GM06990 (cell line): ENCODE measurements at places on chromosomes 4 and X.

DNA sequence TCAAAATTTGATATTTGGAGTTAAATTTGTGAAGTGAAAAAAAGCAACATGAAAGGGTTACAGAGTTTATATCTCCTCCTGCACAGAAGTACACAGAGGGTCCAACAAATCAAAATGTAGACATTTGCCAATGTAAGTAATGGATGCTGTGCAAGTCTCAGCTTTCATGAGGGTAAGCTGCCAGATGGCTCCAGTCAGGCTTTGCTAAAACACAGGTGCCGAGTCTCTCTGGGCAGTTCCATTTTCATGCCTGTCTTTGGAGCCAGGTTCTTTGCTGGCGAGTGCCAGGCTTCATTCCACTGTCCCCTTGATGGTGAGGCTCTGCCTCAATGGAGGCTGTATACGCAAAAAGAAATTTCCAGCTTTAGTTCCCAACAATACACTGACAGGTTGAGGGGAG lies 27.9 kb downstream of the SLC4A4 start:
- no peak for DNase-seq

DNA sequence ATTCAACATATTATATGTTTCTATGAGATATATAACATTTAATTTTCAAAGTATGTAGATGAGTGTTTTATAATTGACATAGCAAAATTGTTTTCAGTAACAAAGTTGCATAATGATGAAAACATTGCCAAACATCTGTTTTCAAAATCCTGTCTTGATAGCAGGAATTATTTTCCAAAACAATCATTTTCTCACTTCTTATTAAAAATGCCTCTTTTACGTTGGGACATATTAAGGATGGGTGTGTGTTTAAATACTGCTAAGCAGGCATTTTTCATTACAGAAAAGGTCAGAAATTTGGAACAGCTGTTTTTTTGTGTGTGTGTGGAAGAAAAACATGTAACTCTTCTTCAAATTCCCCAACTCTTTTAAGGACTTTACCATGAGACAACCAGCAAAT lies 452.0 kb downstream of the SPRY1 start:
- no peak for DNase-seq

DNA sequence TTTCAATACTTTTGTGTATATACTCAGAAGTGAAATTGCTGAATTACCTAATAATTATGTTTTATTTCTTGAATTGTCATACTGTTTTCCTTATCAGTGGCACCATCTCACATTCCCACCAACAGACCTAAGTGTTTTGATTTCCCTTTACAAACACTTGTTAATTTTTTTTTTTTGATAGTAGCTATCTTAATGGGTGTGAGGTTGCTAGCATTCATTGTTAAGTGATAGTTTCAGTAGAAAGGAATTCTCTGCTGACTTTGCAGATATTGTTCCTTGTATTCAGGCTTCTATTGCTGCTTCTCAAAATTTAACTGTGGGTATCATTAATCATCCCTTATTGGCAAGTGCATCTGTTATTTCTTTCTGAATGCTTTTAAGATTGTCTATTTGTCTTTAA lies 927.5 kb upstream of the SLIT2 start:
- no peak for DNase-seq

GRCh38 chr4:127118681-127119080 lies 514.1 kb upstream of the INTU start:
- no peak for DNase-seq

- no peak for DNase-seq
These were observed 224.7 kb downstream of the RBMX2 start for GRCh38 chrX:130626521-130626920.

GRCh38 chr4:7518871-7519637 lies 84.3 kb upstream of the PSAPL1 start:
- DNase-seq, result no peak
